ENCODE measurements at places on chromosomes 12 and 14. TPM values are rescaled to one million over a fixed set of nuclear protein-coding genes. Genes with fewer than 3 reads are reported as not detected.

The GZMH gene
- total RNA-seq, result not detected

The MORN3 gene
- 0.80 TPM for total RNA-seq

The LALBA gene
- not detected for total RNA-seq

The VASH1 gene
- total RNA-seq, result 10.9 TPM

The KITLG gene
- total RNA-seq, result 8.1 TPM

The KRT2 gene
- total RNA-seq, result not detected

The IFNG gene
- 0.21 TPM for total RNA-seq

The DDN gene
- 0.33 TPM for total RNA-seq

DNA sequence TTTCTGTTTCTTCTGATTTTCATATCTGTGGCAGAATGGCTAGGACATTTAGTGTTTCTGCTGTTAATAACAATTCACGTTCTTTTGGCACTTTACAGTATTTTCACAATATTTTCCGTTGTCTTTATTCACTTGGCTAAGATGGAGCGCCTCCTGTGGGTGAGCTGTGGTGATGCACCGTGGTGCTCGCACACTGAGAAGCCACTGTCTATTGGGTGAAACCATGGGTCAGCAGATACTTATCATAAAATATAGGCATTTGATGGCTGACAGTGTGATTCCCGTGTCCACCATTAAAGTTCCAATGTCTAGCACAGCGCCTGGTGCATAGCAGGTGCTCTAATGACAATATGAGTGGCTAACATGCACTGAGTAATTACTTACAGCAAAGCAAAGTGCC is 141.8 kb downstream of the VRK1 start:
- DNase-seq, result peak; percentile 67

DNA sequence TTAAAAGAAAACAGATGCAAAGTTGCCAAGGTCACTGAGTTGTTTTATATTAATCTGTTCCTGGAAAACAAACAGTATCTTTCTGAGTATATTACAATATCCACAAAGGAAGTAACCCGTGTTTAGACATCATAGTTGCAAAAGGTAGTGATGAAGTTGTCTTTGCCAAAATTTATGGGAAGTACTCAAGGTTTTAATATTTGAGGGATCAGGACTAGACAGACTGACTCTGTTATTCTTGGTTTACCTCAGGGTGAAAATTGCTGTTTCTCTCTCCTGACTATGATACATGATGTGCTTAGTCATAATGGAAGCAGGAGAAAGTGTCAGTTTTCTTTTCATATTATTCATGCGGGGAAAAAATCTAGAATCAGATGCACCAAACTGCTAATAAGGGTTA is 28.3 kb downstream of the TMEM233 start:
- no peak for DNase-seq

DNA sequence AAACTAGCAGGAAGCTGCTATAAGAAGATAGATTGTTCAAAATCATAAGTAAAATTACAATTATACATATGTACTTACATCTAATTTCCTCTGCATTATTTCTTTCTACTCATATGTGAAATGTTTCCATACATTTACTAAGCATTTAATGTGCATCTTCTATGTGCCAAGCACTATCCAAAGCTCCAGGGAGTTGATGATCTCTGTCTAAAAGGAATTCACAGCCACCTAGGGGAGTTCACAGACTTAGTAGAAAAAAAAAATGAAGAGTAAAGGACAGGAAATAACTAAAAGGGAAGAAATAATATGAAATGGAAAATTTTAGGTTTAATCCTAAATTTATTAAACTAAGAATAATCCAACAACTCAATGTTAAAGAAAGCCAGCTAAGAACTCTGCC is 91.7 kb downstream of the EFCAB11 start:
- DNase-seq, result no peak

DNA sequence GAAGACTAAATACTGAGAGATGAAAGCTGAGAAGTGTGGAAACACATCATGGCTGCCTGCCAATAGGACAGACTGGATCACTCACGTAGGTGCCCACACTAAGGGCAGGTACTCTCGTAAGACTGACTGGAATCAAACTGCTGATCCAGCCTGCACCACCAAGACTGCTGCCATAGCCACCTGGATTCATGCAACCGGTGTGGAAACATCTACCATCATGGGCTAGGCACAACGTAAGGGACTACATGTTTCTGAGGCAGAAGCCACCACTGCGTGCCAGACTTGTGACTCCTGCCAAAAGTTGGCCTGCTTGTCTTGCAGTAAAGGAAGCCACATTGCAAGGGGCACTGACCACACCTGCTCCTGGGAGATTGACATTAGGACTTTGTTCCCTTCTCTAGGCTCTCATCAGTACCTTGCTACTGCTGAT is 3.8 kb downstream of the POMT2 start:
- DNase-seq, result no peak

DNA sequence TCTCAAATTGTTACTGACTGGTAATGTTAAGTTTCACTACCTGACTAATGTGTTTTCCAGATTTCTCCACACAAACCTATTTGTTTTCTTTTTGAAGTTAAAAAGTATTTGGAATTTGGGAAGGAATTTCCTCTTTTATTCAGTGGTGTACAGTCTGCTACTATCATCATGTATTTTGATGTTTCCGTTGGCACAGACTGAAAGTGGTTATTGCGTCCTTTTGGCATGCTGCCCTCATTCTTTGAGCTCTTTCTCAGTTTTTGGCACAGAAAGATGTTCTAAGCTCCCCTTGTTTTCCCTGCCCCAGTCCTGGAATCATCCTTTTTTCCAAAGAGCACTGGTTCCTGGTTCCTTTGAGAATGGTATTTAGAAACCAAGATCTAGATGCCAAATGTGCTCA is 31.4 kb upstream of the RTRAF start:
- DNase-seq, result no peak

- no peak for DNase-seq
Measured at GRCh38 chr12:26825459-26826016, 7.5 kb downstream of the ITPR2 start.

- DNase-seq, result peak; percentile 53
Measured at GRCh38 chr12:106248312-106248845, 559 bp upstream of the CKAP4 start.

- no peak for DNase-seq
Measured at GRCh38 chr12:34625116-34625515, 602.8 kb downstream of the ALG10 start.

GRCh38 chr12:95538656-95539055 is 12.6 kb downstream of the USP44 start:
- no peak for DNase-seq

GRCh38 chr14:40652089-40652691 is 954.5 kb upstream of the LRFN5 start:
- no peak for DNase-seq

- no peak for DNase-seq
Measured at GRCh38 chr14:97273540-97273939, 476.4 kb downstream of the VRK1 start.

DNA sequence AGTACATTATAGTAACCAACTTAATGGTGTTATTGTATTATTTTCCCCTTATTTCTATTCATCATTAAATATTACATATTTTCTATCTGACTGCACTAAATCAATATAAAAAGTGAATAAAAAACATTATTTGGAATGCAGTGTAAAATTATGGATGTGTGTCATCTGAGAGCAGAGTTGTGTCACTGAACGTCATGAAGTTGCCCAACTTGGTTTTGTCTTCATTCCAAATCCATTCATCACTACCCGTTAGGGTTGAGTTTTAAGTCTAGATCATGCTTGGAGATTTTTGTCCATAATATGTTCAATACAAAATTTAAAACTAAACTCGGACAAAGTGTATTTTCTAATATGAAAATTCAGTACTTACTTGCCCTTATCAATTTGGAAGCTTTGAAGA is 16.1 kb downstream of the KLRF1 start:
- DNase-seq, result no peak

DNA sequence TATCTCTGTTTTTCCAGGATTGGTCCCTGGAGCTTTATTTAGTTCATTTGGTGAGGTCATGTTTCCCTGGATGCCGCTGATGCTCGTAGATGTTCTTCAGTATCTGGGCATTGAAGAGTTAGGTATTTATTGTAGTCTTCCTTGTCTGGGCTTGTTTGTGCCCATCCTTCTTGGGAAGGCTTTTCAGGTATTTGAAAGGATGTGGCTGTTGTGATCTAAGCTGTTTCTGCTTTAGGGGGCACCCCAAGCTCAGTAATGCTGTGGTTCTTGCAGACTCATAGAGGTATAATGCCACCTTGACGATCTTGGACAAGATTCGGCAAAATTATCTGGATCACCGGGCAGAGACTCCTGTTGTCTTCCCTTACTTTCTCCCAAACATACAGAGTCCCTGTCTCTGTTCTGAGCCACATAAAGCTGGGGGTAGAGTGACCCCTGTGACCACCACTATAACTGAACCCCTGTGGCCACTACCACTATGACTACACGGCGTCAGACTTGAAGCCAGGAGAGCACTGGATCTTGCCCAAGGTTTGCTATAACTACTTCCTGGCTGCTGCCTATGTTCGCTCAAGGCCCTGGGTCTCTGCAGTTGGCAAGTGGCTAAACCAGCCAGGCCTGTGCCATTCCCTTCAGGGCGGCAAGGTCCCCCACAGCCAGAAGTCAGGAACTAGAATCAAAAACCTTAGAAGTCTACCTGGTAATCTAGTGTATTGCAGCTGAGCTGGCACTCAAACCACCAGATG is 40.9 kb downstream of the FGD4 start:
- DNase-seq, result no peak

- DNase-seq, result no peak
Measured at GRCh38 chr14:69680297-69680696, 68.9 kb downstream of the SUSD6 start.

DNA sequence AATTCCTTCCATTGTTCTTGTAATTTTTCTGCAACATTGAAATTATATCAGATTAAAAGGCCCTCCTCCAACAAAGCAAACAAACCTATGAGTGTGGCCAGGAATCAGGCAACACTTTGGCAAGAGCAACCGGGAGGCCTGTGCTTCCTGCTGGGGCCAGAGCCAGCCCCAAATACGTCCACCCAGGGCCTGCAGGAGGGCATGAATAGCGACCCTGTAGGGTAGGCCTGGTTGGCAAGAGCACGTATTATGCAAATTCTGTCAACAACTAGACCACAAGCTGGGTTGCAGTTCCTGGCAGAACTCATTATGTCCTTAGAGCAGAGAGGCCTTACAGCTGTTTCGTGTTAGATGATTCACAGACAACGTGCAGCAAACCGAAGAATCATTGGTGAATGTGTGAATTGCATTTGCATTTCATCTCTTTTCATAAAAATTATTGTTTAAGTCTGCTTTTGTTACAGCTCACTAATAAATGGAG is 26.9 kb upstream of the LGALS3 start:
- no peak for DNase-seq

DNA sequence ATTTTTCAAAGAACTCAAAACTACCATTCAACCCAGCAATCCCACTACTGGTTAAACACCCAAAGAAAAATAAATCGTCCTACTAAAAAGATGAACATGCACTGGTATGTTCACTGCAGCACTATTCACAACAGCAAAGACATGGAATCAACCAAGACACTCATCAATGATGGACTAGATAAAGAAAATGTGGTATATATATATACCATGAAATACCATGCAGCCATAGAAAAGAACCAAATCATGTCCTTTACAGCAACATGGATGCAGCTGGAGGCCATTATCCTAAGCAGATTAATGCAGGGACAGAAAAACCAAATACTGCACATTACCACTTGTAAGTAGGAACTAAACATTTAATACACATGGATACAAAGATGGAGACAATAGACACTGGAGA is 3.8 kb upstream of the ANO6 start:
- DNase-seq, result no peak

- DNase-seq, result no peak
Measured at GRCh38 chr12:59316938-59317337, 278.9 kb upstream of the SLC16A7 start.

DNA sequence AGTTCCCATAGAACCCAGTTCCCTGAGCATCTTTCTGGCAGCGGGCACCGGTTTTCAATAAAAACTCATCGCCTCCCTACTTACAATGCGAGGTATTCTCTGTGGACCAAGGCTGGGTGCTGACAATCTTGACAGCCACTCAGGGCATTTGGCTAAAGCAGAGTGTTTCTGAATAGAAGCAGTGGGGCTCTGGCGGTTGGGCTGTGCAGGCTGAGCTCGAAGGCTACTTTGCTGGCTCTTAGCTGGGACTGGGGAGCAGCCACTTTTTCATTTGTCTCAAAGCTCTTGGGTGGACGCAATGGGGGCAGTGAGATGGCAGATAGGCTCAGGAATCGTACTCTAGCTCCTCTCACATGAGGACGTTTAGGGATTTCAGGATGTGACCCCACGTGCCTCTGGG is 151.8 kb downstream of the UNC79 start:
- no peak for DNase-seq

DNA sequence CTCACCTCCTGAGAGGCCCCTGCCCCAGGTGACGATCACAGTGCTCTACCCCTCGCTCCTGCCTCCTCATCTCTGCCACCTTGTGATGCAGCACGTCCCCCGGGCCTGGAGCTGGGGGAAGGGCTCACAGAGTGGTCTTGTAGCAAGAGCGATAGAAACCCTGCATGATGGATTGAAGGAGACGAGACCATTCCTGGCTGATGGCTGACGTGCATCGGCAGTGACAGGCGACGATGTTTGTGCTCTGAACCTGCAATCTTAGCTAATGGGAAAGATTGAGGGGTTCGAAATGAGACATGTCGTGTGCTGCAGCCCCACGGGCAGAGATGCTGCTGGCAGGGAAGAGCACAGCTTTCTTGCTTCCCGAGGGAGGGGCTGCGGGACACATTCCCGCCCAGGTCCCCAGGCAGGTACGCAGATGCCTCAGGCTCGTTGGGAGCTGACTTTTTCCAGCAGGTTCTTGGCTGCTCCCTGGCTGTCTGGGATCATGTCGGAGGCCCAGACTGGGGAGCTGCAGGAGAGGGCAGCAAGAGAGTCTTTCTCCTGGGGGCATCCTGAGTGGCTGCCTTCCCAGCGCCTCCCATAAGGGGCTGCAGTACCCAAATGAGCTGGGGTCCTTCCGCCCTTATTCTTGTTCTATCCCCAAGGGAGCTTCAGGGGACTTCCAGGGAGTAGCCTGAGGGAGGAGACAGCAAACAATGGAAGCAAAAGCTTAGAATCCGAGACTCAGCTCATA is 38.7 kb upstream of the GPATCH2L start:
- peak; percentile 53 for DNase-seq

DNA sequence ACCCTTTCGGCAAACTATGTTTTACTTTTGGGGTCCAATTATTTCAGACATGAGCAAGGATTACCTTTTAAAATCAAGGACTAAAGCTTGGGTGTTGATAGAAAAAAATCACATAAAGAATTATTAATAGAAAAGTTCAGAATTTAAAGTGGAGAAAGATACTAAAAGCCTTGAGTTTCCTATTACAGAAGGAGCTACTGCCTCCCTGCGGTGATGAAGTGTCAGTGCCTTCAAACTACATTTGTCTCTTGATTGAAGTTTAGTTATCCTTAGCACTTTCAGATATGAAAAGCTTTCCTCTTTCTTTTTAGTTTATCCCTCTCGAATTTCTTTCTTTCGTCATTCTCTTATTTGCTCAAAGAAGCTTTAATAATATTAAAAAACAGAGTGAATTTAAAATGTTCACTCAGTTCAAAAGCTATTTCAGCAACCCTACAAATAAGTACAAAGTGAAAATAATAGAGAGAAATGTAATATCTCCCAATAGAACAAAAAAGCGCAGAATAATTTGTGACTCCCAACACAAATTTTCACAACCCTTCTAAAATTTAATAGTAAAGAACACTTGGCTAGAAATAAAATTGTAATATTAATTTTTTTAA is 87.6 kb downstream of the SEC23A start:
- DNase-seq, result peak; percentile 17

GRCh38 chr14:95258156-95258555 is 61.6 kb downstream of the CLMN start:
- no peak for DNase-seq

Data from WTC11 (cell line).